NCI-H748 treated with DMSO at 0.1 percent for 48 hours (cell line): ENCODE measurements at places on chromosomes 2 and 18.

- DNase-seq: no peak
Measured at GRCh38 chr2:105827351-105828096, 82.8 kb downstream of the NCK2 start.

DNA sequence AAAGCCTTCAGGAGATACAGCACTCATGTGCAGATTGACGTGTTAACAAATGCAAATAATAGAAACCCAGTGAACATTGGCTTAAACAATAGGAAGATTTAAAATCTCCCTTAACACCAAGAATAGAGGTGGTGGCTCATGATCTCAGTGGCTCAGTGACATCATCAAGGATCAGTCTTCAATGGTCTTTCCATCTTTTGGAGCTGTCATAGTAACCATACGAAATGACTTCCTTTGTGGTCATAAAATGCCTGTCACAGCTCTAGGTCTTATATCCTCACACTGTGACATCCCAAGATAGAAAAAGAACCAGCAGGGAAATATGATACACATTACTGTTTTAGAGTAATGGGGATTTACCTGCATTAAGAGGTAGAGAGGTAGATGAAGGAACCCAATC, 59.6 kb upstream of the ACKR3 start:
- DNase-seq: no peak

DNA sequence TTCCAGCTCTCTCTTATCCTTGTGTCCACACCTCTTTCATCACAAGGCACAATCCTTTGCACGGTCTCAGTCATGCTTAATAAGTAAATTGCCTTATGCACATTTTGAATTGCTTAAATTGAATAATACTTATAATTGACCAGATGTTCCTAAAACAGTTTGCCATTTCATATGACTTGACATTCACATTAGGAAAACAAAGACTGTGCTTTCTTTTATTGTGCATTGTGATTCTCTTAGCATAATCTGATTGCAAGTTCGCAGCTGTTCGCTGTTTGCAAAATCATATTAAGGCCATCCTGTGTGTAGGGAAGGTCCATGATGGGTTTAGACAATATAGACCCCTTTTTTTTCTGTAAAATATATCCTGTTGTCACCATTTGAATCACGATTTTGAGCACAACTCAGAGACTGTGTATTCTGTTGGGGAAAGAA, 75.6 kb downstream of the RNF144A start:
- DNase-seq: no peak

DNA sequence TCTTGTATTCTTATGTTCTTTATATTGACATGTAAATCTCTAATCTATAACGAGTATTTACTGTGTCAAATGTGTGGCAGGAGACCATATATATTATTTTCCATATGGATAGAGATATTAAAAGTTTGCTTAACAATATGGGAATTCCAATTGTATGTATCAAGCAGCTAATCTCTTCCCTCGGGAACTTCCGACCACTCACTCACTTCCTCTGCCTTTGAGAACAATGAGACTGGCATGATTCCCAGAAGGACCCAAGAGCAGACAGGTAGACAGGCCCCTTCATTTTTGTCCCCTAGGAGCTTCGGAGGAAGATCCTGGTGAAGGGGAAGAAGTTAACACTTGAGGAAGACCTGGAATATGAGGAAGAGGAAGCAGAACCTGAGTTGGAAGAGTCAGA, 24.1 kb downstream of the PLCD4 start:
- no peak for DNase-seq

- no peak for DNase-seq
Measured at GRCh38 chr2:187034434-187034833, 185.5 kb upstream of the ZSWIM2 start.

GRCh38 chr2:43905871-43906270, 67.1 kb downstream of the ABCG8 start:
- no peak for DNase-seq
